Activated CD4-positive, CD25-positive, alpha-beta regulatory T cell treated with anti-CD3 and anti-CD28 coated beads, Interleukin-2, amount 50 U/mL, for 24 hours (primary cell): ENCODE measurements at places on chromosomes 2 and 18.

DNA sequence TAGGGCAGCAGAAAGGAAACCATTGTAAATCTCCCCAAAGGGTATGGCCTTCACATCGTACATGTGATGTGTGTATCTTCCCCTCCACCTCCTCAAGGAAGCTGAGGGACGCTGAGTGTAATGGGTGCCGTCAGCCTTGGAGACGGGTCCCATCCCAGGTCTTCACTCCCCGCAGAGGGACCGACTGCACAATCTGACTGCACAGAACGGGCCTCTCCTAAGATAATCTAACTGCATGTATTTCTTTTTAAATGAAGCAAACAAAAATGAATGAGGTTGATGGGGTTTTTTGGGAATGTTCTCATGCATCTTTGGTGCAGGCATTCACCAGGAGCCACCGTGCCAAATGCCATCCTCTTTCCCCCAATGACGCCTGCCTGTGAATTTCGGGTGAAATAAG lies 94.1 kb upstream of the PXDN start:
- no peak for ATAC-seq

GRCh38 chr18:3177902-3178687 lies 41.7 kb downstream of the MYOM1 start:
- ATAC-seq = peak; percentile 65

DNA sequence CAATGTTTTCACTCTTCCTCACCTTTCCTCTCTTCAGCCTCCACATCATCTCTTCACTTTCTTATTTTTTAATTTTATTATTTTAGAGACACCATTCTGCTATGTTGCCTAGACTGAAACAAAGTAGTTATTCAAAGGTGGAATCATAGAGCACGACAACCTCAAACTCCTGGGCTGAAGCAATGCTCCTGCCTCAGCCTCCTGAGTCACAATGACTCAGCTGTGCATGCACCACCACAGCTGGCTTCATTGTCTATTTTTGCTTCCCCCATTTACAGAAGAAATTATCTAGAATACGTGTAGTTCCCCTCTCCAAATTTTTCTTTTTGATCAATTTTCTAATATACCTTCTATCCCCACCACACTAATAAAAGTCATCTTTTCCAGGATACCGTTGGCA lies 911.5 kb upstream of the SOX11 start:
- no peak for ATAC-seq

DNA sequence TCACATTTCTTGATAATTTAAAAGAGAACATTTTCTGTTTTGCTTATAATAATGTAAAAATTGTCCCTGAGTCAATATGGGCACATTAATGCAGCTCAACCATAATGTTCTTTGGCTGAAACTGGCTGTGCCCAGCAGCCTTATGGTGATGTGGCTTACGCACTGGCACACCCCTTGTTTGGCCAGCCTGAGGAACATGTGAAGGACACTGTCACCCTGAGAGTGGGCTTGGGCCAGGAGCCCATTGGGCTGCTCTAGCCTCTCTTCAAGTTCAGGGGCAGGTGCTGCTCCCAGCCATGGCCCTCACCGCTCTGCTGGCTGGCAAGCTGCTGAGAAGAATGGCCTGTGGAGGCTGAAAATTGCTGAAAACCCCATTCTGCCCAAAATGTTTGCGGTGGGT lies 37.5 kb downstream of the MRPL33 start:
- no peak for ATAC-seq

GRCh38 chr2:159265171-159265576 lies 21.3 kb downstream of the WDSUB1 start:
- ATAC-seq = no peak

- no peak for ATAC-seq
Observed at GRCh38 chr18:54254265-54254758, 15.0 kb upstream of the POLI start.

- no peak for ATAC-seq
Observed at GRCh38 chr2:118580651-118581050, 266.8 kb downstream of the EN1 start.

DNA sequence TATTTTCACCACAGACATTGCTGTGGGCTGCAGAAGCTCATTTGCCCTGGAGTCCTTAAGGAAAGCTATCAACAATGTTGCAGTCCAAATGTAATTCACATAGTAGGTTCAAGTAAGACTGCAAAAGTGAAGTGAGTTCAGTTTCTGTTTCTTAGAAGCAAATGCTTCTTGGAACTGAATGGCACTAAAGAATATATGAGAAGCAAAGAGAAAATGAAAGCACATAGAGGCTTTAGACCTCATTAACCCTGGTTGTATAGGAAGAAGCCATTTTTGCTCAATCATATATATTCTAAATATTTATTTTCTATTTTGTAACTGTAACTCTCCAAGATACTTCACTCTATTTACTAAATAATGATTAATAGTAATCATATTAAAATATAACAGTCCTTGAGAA lies 292.0 kb downstream of the ZNF804A start:
- no peak for ATAC-seq

GRCh38 chr2:177585234-177585863 lies 192.8 kb downstream of the AGPS start:
- no peak for ATAC-seq

GRCh38 chr2:236015171-236015570 lies 153.0 kb downstream of the GBX2 start:
- ATAC-seq = no peak

- ATAC-seq = no peak
Observed at GRCh38 chr2:100603948-100604633, 41.3 kb downstream of the PDCL3 start.

GRCh38 chr2:190328573-190329147 lies 9.0 kb upstream of the HIBCH start:
- no peak for ATAC-seq

GRCh38 chr2:109542384-109542783 lies 71.4 kb downstream of the SEPTIN10 start:
- ATAC-seq = no peak

DNA sequence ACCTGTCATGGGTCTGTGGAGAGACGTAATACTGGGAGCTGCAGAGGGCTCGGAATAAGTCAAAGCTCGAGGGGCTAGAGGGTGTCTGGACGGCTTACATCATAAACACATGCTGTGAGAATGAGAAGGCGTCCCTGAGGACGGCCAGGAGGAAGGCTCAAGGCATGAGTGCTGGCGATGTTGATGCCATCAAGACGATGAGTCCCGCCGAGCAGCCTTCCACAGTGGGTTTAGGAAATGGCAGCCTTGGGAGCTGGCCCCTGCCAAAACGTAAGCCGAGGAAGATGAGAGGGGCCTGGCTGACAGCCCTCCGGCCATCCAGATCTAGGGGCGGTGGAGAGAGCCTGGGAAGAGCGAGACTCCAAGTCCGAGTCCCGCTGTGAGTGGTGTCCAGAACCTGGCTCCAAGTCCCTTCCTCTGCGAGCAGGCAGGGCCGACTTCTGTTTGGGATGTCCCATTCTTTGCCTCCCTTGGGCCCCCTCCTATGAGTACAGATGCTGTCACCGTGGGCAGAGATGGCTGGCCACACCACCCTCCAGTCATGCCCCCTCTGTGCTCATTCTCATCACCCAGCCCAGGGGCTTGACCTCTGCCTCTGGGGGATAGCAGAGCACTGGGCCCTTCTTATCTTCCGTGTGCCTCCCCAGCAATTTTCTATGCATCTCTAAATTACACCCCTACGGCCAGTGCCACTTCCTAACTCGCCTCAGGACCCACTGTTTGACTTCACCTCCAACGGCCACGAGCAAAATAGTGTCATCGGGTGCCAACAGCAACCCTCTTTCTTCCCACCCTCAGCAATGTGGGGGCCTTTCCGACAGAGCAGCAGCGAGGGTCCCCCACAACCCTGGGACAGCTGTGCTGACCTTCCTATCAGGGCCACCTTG lies 175.7 kb downstream of the FAM210A start:
- no peak for ATAC-seq

DNA sequence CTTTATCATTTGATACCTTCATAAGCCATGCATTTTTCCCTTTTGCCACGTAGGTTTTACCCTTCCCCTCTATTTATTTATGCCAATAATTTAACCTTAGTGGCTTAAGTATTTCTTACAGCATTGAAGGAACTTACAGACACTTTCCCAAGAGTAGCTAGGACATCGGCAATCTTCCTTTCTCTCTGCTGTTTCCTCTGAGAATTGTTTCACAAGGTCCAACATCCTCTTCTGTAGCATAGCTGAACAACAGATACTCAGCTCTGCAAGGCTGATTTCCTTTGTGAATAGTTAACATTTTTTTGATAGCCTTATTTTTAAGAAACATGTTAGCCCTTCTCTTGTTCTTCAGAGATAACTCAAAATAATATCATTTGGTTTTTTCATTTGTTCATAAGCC lies 1.1 kb upstream of the GCA start:
- no peak for ATAC-seq

- no peak for ATAC-seq
Observed at GRCh38 chr2:239677453-239678185, 276.8 kb upstream of the HDAC4 start.

GRCh38 chr2:41038408-41038807 lies 586.5 kb upstream of the SLC8A1 start:
- ATAC-seq = no peak

DNA sequence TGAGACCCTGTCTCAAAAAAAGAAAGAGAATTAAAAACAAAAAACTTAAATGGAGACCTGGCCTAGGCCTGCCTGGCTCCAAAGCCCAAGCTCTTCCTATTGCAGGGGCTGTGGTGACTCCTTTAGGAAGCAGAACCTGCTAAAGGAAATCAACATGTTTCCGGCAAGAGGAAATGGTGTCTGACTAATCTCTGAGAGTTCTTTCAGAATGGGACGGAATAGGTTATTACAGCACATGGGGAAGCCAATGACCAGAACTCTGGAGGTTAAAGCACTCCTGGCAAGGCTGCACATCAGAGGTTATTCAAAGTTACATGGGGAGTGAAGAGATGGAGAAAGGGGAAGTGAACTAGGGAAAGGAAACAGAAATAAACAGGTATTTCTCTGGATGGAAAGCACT lies 21.4 kb downstream of the KIF3C start:
- ATAC-seq = no peak

GRCh38 chr18:73462092-73462491 lies 594.3 kb upstream of the NETO1 start:
- ATAC-seq = no peak

DNA sequence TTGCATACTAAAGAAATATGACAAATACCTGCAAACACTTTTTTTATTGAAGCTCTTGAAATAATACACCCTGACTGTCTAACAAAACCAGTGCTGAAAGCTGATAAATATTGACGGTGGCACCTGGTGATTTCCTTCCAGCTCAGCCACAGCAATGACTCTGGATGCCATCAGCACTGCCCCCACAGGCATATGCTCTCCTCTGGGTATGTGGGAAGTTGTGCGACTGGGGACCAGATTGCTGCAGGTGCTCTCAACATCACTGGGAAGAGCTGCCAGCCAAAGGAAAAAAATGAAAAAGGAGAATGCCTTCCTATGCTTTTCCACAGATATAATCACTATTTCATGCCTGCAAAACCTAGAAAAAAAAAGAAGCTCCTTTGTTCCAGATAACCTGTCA lies 141.5 kb downstream of the PIGN start:
- ATAC-seq = no peak

DNA sequence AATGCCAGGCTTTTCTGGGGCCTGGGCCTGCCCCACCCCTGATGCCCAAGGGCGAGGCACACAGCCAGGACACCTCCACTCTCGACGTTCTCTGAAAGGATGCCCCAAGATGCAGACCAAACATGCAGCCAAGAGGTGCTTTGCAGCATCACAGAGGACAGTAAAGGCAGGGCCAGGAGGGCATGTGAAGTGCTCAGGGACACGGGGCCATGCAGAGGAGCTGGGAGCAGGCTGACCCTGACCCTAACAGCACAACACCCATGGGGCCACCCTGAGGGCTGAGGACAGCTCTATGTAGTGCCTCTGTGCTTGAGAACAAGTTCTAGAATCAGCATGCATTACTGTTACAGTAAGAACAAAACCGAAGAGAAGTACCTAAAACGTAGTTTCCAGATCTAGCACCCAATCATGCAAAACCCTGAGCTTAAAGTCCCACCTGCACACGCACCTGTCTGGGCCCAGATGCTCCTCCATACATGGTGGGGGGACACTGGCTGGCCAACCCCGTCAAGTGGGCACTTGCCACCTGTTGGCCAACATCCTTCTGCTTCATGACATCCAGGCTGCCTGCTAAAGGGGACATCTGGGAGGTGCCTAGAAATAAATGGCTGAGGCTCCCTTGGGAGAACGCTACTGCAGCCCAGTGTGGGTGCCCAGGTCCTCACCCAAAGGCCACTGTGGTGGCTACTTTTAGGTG lies 15.4 kb downstream of the HS6ST1 start:
- ATAC-seq = no peak

DNA sequence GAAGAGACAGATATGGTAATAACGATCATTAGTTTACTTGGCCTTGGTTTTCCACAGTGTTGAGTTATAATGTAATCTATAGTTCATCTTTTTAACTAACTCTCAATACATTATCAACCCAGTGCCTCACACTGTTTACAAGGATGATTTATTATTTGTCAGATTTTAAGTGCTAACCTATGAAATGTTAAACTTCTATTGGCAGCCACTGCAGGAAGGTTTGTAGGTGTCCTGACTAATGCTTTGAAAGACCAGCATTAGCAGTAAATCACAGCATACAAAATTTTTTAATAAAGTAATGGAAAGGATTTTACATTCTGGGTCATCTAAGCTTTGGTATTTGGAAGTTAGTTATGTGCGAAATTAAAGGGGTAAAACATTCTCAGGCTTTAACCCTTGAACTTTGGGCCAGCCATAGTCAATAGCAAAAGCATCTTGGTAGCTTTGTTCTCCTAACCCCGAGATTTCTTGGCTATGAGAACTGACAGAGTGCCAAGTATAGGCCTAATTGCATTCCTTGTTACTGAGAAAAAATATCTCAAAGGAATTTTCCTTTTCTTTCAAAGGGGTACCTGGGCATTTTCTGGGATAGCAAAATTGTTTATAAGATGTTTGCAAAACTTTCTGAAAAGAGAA lies 30.6 kb downstream of the SPATS2L start:
- no peak for ATAC-seq

DNA sequence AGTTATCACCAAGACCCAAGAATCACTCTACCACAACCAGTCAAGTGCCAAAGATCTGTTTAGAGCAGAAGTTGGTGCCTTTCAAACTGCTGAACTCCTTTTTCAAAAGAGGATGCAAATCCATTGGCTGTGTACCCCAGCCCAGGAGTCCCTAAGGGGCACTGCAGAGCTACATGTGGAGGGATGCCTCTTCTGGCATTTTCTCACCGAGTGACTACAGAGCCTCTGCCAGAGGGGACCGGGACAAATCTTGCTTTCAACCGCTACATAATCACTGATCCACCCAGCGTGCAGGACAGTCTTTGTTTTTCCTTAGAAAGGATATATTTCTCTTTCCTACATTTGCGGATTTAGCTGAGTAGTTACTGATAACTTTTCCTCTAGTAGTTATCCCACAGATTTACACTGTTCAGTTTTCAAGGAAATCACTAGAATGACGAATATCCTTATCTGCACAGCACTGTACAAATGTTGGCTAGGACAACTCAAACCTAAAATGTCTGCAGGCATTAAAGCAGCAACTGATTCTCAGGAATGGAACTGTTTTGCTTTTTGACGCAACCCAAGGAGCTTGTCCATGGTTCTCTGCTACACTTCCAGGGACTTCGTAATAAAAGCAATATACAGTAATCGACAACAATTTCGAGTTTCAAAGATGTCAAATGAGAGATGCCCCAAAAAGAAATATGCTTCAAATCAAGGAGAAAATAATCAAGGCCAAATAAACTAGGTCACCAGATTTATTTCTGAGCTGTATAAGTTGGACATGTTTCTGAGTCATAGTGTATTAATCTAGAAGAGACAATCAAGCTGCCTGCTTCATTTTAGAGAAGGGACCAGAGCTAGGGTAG lies 24.1 kb downstream of the EPB41L3 start:
- no peak for ATAC-seq
